ENCODE measurements at places on chromosomes 7 and 10.

- DNase-seq = no peak
These were observed 2.9 kb upstream of the TMEM72 start for GRCh38 chr10:44908066-44908749.

DNA sequence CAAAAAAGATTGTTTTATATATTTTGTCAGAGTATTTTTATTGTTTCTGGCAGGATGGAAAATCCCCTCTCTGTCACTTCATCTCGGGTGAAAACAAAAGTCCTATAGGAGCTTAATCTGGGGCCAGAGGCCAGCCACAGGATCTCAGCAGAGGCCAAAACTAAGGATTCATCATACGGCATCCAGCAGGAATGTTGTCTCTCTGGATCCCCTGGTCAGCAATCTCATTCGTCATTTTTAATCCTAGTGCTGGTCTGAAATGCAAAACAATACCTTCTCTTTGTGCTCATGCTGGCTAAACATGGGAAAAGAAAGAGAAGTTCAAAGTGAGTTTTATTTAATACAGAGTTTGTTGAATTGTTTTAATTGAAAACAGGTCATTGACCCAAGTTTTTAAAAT, 482.5 kb upstream of the AUTS2 start:
- DNase-seq = peak; percentile 23

- no peak for DNase-seq
These were observed 49.5 kb upstream of the PPP2R2D start for GRCh38 chr10:131851346-131851745.

- no peak for DNase-seq
These were observed 143.5 kb upstream of the TRIM24 start for GRCh38 chr7:138316421-138317043.

- no peak for DNase-seq
These were observed 15.6 kb downstream of the ELN start for GRCh38 chr7:74043523-74043951.

DNA sequence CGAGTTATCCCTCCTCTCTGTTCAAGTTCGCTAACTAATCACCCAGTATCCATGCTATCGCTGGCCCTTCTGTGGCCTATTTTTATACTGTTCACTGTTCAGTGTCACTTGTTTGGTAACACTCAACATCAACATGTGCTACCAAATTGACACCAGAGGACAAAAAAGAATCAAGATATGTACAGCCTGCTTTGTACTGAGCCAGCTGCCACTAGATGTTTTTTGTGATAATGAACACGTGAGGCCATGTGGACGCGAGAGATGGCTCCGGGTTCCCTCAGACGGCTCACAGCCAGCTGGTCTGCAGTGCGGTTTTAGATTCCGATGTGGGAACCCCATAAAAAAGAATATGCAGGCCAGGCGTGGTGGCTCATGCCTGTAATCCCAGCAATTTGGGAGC, 21.2 kb downstream of the CAV1 start:
- DNase-seq = no peak
